Activated CD8-positive, alpha-beta memory T cell treated with anti-CD3 and anti-CD28 coated beads for 48 hours (primary cell): ENCODE measurements at places on chromosomes 7 and 10.

- DNase-seq, result no peak
Observed at GRCh38 chr7:88226886-88227516, 7.2 kb upstream of the SRI start.

- no peak for DNase-seq
Observed at GRCh38 chr7:35820858-35821257, 20.0 kb downstream of the SEPTIN7 start.

DNA sequence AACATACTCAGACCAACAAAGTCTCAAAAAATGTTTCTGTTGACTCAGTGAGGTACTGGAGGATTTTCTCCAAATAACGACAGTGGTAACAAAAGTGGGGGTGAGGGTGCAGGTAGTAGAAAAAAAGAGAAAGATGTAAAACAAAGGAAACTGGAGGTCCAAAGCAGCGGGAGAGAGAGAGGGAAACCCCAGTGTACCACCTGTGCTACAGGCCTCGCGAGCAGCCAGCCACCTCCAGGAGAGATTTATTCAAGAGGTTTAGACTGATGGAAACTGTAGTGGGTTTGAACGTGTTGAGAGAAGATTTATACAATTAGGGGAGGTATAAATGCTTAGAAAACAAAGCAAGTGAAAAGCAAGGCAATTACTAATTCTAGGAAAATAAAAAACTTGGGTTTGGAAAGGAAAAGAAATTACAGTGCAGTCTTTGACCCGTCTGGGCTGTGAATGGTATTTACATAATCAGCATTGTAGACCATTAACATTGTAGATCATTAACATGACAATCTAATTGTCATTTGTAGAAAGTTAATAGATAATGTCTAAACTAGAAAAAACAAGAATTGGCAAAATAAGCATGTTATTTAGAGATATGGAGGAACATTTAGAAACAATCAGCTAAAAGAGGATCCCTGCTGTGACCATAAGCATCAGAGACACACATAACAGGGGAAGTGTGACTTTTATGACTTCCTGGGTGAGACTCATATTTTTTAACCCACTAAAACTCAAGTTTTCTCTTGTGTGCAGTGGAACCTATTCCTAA is 180.0 kb downstream of the RELN start:
- DNase-seq, result no peak

GRCh38 chr7:90025771-90026170 is 128.5 kb upstream of the STEAP1 start:
- no peak for DNase-seq

- no peak for DNase-seq
Observed at GRCh38 chr10:69317175-69317604, 38.9 kb downstream of the HK1 start.

- no peak for DNase-seq
Observed at GRCh38 chr10:14758994-14759664, 15.6 kb downstream of the FAM107B start.

GRCh38 chr10:133093291-133093690 is 5.6 kb downstream of the ADGRA1 start:
- DNase-seq, result no peak

DNA sequence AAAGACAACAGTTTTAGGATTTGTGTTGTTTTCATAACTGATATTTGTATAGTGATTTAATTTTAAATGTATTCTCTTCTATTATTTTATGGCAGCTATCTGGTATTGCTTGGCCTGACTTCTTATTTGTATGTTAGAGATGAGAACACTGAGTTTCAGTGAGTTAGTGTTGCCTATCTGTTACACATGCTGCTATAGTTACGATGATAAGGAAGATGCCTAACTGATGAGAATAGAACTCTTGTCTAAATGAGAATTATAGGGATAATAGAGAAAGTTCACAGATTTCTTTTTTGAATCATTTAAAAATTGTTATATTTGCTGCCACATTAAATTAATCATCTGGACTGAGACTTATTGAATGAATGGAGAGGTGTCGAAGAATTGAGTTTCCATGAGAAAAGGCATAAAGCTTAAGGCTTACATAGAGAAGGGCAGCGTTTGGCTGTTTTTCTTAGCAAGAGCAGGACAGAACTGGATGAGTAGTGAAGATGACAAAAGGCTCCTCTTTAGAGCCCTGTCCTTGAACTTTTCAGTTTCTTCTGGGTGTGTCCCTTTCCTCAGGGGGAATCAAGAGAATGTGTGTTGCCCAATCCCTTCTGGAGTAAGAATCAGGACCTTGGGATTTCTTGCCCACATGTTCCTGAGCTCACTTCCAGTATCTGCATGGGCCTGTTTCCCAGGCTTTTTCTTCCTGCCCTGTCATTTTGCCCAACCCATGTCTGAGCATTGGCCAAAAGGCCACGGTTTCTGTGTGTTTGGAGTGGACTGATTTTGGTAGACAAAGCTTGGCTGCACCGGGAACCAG is 195.6 kb upstream of the CSTF2T start:
- DNase-seq, result no peak

GRCh38 chr10:484925-485661 is 204.4 kb downstream of the DIP2C start:
- DNase-seq, result no peak

DNA sequence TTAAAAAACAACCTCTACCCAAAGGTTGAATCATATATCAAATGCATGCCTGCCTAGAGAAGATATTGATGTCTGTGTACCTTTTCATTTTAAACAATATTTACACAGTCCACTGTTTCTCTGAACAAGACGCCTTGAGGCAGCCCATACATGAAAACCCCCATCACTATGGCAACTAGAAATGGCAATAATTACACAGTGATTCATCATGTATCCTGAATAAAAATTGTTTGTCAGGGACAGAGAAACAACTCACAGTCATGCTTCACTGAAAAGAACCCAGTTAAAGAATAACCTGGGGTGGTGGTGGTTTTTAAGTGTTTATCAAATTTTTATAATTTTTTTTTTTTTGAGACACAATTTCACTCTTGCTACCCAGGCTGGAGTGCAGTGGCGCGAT is 19.7 kb downstream of the DNAJC12 start:
- no peak for DNase-seq

DNA sequence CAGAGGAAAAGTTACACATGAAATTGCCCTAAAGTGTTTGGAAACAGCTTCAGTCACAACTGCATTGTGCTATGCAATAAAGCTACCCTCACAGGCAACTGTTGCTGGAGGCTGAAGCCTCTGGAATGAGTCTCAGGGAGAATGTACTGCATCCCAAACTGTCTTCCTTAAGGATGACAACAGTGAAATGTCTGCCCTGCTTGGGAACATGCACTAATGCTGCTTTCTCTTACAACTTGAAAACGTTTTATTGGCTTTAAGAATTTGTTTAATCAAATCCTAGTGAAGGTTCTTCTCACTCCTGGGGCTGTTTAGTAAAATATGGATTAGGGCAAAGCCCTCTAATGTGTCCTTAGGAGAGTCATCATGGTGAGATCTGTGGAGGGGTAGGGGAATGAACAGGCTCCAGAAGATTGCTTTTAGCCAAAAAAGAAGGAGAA is 215.4 kb downstream of the TWIST1 start:
- no peak for DNase-seq

GRCh38 chr10:17122726-17123661 is 6.6 kb downstream of the CUBN start:
- DNase-seq, result no peak

GRCh38 chr7:92968502-92968901 is 132.1 kb upstream of the CDK6 start:
- no peak for DNase-seq

- no peak for DNase-seq
Observed at GRCh38 chr10:32150532-32151101, 94.4 kb upstream of the KIF5B start.

- no peak for DNase-seq
Observed at GRCh38 chr7:107920048-107920772, 29.2 kb downstream of the DLD start.

DNA sequence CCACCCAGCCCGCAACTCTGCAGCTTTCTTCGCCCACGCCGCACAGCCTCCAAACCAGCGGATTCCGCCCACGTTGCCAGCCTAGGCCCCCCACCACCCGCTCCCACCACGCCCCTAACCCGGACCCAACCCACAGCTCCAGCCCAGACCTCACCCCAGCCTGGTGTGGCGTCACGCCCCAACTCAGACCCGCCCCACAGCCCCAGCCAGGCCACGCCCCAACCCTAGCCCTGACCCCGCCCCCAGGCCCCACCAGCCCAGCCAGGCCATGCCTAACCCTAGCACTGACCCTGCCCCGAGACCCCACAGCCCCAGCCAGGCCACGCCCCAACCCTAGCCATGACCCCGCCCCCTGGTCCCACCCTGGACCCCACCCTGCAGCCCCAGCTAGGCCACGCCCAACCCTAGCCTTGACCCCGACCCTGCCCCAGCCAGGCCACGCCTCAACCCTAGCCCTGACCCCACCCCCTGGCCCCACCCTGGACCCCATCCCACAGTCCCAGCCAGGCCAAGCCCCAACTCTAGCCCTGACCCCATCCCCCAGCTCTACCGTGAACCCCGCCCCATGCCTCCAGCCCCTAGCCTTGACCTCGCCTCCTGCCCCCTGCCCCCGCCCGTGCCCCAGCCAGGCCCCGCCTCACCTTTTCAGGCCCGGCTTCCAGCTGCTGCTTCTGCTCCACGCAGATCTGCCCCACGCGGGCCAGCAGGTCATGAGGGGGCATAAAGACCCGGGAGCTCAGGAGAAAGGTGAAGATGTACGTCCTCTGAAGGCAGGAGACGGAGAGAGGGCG is 64.0 kb downstream of the RASGEF1A start:
- DNase-seq, result no peak
